HuH-7.5 (cell line): ENCODE measurements at places on chromosomes 2 and 18.

GRCh38 chr2:73187549-73187948, 14.8 kb upstream of the NOTO start:
- DNase-seq = no peak

DNA sequence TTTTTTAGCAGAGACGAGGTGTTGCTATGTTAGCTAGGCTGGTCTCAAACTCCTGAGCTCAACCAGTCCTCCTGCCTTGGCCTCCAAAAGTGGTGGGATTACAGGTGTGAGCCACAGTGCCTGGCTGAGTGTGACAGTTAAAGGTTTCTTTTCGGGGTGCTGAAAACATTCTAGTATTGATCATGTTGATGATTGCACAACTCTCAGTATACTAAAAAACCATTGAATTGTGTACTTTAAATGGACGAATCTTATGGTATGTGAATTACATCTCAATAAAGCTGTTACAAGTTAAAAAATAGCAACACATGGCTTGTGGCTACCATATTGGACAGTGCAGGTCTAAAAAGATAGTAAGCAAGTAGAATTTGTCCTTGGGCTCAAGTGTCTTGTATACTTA, 22.3 kb downstream of the PAPOLG start:
- no peak for DNase-seq

DNA sequence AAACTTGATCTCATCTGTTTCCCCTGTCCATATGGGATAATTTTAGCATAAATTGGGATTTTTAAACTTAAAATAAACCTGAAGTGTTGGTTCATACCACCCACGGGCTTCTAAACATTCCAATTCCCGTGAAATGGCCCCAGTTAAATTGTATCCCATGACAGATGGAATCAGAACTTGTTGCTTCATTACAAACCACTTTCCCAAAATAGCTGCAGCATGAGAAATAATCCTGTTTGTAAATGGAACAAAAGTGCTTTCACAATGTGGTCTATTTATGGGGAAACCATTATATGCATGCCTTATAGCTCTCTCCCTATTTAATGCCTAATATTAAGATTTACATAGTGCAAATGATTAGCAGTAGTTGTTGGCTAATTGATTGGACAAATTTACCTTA, 15.9 kb downstream of the SCG2 start:
- DNase-seq = no peak

DNA sequence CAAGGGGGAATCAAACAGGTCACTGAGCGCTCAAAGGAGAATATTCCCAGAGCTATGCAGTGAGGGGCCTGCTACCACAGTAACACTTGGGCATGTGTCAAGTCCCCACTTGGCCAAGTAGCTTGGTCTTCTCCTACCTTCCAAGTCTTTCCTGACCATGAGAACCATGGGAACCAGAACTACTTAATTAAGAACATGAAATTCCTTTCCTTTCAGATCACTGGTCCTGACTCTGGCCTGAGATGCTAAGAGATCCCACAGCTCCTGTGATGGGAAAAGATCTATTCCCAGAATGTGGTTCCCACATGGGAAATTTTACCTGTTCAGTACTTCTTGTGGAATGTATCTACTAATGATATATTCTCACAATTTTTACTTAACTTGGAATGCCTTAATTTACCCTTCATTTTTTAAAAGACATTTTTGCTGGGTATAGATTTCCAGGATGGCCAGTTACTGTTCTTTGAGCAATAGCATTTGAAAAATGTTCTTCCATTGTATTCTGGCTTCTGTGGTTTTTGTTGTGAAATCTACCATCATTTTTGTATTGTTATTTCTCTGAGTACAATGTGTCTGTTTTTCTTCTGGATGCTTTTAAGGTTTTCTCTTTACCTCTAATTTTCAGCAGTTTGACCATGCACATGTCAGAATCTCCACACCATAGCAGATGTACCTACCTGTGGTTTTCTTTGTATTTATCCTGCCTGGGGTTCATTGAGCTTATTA, 37.9 kb downstream of the KCNIP3 start:
- DNase-seq = no peak

- DNase-seq = peak; percentile 69
Observed at GRCh38 chr18:22563164-22563583, 145.5 kb upstream of the CTAGE1 start.

DNA sequence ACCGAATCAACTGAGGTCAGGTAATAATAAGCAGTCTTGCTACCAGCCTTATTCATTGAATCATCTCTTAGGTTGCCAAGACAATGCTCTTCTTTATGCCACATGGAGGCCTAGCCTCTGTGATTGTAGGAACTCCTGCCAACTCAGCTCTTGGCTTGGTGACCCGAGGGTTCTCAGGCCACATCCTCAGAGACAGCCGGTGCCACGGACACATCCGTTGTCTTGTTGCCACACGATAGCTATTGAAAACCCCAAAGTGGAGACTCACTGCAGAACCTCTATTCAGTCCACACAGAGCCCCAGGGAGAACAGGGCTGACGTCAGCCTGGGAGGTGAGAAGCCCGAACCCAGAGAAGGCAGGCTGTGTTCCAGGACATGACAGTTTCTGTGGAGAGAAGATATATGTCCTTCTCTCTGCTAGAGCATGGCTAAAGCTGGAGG, 53.5 kb upstream of the TGFA start:
- DNase-seq = no peak

- DNase-seq = no peak
Observed at GRCh38 chr18:1805521-1805920, 765.8 kb downstream of the METTL4 start.

DNA sequence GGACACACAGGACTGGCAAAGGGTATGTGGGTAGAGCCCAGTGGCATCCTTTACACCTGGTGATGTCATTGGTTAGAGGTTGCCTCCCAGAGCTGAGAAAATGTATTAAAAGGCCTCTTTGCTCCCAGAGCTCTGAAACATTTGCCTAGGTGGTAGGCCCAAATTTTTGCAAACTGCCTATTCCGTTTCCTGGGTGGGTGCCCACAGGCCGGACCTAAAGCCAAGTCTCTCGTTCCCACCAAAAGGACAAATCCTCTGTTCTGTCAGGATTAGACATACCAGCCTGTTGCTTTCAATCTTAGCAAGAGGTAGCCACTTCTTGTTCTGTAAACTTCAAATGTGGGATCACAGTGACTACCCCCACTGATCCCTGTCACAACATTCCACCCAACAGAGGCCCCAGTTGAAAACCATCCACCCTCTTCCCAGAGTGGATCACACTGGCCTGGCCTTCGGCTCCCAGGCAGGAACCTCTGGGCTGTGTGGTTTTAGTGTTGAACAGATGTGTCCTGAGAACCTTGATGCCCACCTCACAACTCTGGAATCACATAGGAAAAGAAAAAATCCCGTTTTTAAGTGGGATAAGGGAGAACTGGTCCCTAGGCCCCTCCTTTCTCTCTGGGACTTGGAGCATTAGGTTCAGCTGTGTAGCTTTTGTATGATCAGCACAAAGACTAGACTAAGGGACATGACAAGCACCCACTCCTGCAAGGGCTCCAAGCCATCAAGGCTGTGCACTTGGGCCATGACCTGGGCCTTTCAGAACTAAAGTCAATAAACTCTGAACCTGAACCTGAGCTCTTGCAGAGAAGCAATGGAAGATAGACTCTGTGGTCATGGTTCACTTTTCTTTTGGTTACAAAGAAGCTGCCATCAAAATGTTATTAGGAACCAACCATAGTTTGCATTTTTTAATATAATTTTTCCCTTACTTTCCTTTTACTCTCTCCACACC, 211.3 kb downstream of the CYP26B1 start:
- DNase-seq = no peak

GRCh38 chr2:152782171-152782570, 63.8 kb downstream of the ARL6IP6 start:
- DNase-seq = no peak
